ENCODE measurements at places on chromosomes 1 and 21. TPM values are rescaled to one million over a fixed set of nuclear protein-coding genes. Genes with fewer than 3 reads are reported as not detected.

DNA sequence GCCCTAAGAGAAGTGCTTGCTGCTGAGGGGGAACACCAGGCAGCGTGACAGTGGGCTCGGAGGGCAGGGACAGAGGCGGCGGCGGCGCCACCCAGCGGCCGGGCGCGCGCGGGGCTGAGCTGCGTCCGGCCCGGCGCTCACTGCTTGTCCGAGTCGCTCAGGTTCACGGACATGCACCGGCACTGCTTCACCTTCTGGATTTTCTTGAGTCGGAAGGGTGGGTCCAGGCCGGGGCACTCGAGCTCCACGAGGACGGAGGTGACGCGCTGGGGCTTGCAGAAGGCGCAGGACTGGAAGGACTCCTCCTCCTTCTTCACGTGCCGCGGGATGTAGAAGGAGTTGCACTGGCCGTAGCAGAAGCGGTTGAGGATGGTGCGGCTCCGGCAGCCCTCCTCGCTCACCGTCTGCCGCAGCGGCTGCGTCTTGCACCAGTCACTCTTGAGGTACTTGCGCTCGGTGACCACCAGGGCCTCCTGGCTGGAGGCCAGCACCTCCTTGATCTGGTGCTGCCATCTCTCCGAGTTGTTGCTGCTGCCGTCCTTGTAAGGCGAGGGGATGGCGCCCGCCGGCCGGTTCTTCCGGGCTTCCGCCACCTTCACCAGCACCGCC lies 119.0 kb downstream of the GREM2 start:
- DNase-seq: no peak

GRCh38 chr1:117659550-117660270 lies 53.9 kb downstream of the TENT5C start:
- DNase-seq: no peak

DNA sequence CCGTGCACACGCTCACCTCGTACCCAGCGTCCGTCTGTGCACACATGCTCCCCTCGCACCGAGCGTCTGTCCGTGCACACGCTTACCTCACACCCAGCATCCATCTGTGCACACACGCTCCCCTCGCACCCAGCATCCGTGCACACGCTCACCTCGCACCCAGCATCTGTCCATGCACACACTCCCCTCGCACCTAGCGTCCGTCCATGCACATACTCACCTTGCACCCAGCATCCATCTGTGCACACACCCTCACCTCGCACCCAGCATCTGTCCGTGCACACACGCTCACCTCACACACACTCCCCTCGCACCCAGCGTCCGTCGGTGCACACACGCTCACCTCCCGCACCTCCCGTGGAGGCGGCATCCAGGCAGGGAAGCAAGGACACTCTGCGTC lies 24.4 kb upstream of the COL18A1 start:
- DNase-seq: no peak

GRCh38 chr1:96234299-96234698 lies 487.3 kb upstream of the PTBP2 start:
- DNase-seq: no peak

Gene IPP
- total RNA-seq: 13.0 TPM

GRCh38 chr1:214977110-214977509 lies 105.4 kb upstream of the KCNK2 start:
- DNase-seq: no peak

- DNase-seq: no peak
These were observed 132.5 kb upstream of the ZNF648 start for GRCh38 chr1:182193908-182194550.

DNA sequence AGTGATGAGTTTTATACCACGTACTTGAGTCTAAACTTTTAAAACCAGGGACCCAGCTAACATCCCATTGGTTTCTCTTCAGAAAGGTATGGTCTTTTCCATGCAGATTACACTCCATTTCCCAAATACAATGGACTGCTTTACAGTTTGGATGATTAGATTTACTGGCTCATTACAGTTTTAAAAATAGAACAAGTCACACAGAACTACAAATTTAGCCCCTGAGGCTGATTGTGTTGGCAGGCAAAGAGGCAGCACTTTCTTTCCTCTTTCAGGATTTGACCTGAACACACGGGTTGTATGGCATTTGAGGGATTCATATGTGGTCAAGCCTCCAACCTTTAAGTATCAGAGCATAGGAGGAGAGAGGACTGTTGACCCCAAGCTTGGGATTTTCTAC lies 21.8 kb upstream of the VTCN1 start:
- DNase-seq: no peak
